ENCODE measurements at places on chromosomes 4 and X.

- no peak for DNase-seq
Observed at GRCh38 chr4:152771741-152772533, 7.6 kb downstream of the TIGD4 start.

GRCh38 chr4:78058591-78059523, 1.7 kb downstream of the FRAS1 start:
- DNase-seq: peak; percentile 66

- no peak for DNase-seq
Observed at GRCh38 chr4:73852771-73853170, 325 bp upstream of the PF4V1 start.

DNA sequence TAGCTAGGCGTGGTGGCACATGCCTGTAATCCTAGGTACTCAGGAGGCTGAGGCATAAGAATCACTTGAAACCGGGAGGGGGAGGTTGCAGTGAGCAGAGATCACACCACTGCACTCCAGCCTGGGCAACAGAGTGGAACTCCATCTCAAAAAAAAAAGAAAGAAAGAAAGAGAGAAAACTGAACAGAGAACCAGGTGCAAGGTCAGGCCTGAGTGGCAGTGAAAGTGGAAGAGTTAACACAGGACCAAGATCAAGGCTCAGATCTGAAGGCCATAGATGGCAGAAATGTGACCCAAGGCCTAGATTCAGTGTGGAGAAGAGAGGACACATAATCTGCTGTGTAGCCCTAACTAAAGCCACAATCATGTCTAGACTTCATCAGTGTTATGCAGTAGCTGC, 4.9 kb upstream of the ZNF630 start:
- DNase-seq: no peak

GRCh38 chrX:24577091-24577490, 70.1 kb downstream of the PCYT1B start:
- no peak for DNase-seq

DNA sequence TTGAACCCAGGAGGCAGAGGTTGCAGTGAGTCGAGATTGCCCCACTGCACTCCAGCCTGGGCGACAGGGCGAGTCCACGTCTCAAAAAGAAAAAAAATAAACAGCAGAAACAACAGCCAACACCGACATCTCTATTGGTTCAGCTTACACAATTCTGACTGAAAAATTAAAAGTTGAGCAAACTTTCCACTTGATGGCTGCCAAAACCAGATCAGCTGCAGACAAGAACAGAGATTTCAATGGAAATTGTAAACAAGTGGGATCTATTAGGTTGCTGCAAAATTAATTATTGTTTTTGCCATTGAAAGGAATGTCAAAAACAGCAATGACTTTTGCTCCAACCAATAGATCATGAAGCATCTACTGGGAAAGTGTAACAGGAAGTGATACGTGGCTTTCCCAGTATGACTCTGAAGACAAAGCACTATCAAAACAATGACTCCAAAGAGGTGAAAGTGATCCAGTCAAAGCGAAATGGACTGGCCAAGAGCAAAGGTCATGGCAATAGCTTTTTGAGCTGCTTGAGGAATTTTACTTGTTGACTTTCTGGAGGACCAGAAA, 26.3 kb downstream of the UPF3B start:
- no peak for DNase-seq

DNA sequence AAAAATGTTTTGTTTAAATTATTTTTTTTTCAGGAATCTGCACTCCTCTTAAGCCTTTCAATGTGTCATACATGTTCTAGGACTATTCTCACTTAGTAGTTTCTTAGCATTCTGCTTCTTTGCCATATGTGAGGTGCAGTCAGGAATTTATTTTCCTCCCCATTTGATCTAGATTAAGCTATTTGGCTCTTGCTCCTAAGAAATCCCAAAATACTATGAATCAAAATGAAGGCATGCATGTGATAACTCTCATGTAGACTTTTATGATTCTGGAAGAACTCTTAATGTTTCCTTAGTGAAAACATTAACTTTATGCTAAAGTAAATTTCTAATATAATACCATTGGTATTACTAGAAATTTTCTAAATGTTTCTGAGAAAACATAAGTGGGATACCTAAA, 664.5 kb downstream of the RAPGEF2 start:
- DNase-seq: no peak

Measured in endothelial cell (in vitro differentiated cells).